NCI-H2081 (cell line): ENCODE measurements at places on chromosomes 1 and 21.

GRCh38 chr21:16004086-16004485 lies 274.3 kb downstream of the USP25 start:
- DNase-seq, result no peak

DNA sequence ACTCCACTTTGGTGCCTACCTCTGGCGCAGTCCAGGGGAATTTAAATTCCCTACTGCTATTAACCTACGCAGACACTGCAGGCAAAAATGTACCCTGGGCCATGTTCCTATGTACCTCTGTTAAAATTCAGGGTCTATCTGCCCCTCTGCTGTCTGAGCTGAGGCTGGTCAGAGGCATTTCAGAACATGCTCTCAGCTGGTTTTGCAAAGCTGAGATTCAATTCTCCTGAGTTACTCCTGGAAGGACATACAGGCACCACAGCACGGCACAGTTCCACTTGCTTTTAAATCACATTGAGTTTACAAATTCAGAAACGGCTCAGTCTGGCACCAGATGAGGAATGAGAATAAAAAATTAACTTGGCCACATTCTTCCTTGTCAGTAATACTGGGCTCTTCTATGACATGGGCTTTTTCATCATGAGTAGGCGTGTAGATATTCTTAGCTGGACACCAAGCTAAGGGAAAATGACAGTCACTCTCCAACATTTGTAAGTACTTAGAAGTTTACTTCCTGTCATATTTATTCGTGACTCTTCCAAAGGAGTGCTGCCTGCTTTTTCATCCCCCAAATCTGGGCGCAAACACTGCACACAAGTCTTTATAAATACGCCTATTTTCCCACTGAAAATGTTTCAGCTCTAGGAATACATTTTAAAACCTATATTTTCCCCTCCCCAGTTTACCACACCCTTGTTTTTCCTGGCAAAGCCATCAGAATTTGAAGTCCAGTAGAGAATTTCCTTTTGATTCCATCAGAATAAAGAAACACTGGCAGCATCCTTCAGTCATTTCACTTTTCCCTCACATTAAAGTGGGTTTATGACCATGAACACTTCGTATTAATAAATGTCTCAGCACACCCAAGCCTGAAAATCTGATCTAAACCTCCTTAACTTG lies 1.9 kb downstream of the C1orf198 start:
- no peak for DNase-seq

DNA sequence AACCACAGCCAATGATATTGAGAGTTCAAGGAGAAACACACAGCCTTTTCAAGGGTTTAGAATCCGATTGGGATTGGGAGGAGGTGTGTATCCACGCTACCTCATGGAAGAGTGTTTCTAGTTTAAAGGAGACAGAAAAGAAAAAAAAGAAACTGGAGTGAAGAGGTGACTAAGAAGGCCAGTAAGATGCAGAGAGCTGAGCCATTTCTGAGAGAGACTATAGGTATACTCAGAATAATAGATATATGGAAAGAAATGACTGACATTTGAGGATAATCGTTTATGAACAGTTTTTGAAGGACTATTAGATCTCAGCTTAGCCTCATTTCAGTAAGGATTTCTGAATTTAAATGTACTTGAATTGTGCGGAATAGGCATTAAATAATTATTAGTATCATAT lies 42.8 kb downstream of the LRRC8C start:
- no peak for DNase-seq

DNA sequence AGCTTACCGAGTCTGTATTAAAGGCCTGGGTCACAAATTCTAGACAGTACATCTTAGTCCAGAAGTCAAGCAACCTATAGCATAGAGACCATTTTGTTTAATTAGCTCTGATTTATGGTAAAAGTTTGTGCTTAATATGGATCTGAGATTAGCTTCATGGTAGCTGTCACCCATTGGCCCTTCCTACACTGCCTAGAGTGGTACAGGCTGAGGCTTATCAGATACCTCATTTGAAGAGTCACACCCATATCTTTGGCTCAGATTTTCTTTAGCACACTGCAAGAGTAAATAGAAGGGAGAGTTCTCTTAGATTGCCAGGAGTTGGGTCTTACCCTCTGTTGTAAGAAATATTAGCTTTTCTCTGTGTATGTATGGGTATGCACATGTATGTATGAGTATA lies 3.6 kb downstream of the AK4 start:
- no peak for DNase-seq

GRCh38 chr1:223421025-223421424 lies 27.8 kb downstream of the CCDC185 start:
- no peak for DNase-seq

GRCh38 chr1:44602634-44603628 lies 71.3 kb downstream of the TMEM53 start:
- peak; percentile 51 for DNase-seq

DNA sequence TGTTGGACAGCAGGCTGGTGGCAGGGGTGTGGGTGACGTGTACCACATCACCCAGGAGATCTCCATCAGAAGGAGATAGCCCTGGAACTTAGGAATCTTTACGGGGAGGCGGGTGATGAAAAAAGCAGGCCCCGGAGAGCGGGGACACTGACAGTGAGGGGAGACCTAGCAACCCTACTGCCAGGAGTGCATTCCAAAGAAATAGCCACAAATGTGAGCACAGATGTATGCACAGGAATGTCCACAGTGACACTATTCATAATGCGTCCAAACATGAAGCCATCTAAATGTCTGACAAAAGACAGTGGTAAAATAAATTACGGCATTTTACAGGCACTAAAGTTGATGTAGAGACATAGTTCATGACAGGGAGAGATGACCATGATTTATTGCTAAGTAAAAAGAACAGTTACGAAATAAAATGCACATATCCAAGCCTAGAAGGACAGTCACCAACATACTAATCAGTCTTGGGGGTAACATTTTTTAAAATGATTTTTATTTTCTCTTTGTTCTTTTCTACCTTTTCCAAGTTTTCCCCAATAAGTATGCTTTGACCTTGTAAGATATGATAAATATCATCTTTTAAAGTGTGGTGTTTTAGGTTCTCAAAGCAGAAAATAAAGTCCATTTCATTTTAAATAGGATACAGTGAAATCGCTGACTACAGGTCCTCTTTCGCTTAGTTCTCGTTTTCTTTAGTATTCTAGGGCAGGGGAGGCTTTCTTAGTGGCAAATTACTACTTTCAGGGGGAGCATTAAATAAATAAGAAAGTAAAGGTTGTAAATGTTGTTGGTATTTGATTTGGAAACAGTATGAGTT lies 21.3 kb downstream of the CD247 start:
- no peak for DNase-seq

DNA sequence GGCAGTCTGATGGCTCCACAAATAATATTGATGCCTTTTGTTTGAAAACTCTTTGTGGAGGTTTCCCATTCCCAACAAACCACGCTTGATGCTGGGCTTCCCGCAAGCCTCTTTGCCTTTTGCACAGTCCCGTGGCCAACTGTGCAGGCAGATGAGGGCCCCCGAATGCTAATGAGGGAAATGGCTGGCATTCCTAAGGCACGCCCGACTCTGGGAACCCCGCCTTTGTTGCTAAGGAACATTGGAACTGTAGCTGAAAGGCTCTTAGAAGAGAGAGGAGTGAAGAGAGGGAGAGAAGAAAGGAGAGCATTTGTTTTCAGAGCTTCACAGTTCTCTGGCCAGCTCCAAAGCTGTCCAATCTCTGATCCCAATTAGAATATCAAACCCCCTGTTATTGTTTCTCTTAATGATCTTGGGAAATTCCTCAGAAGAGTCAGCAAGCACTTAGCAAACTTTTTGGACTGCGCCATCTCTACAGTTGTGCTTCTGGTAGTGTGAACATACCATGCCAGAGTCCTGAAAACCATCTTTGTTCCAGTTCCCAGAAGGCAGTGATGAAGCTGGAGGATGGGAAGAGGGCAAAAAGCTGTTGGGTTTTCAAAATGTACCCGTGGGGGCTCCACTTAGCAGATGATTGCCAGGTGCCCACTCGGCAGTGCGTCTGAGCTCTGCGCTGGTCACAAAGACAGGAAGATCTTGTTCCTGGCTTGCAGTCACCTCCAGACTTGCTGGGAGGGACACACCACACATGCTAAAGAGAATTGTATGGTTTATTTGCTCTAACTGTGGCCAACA lies 60.1 kb upstream of the CYP2J2 start:
- no peak for DNase-seq

GRCh38 chr1:200979574-200980451 lies 43.7 kb downstream of the KIF21B start:
- peak; percentile 32 for DNase-seq

DNA sequence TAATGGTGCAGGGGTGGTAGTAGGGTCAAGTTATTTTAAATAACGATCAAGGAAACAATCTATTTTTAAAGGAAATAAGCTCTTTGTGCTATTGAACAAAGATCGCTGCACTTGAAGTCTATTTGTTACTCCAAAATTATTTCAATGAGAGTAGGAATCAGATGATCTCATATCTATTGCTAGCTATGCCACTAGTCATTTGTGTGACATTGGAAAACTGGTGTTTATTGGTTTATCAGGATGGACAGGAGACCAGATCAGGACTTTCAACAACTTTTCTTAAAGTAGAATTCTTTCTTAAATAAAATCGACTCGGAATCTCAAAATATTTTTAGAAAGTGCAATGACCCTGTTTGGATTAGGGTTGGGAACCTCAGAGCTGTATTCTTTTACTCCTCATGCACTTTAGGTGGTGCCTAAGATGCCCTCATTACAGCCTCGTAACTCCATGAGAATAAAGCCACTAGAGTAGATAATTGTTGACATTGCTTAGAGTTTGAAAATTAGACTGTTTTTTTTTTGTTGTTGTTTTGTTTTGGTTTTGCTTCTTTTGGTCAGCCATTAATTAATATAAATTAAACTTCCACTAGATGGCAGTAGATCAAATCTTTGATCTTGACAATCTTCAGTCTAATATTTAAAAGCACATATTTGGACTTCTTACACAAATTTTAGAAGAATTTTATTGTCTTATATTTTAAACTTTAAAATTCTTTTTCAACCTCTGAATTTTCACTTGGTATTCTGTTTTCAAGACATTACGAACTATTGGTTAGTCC lies 352.4 kb downstream of the USP25 start:
- no peak for DNase-seq

- DNase-seq, result no peak
These were observed 61.1 kb downstream of the SDC3 start for GRCh38 chr1:30847358-30847972.

DNA sequence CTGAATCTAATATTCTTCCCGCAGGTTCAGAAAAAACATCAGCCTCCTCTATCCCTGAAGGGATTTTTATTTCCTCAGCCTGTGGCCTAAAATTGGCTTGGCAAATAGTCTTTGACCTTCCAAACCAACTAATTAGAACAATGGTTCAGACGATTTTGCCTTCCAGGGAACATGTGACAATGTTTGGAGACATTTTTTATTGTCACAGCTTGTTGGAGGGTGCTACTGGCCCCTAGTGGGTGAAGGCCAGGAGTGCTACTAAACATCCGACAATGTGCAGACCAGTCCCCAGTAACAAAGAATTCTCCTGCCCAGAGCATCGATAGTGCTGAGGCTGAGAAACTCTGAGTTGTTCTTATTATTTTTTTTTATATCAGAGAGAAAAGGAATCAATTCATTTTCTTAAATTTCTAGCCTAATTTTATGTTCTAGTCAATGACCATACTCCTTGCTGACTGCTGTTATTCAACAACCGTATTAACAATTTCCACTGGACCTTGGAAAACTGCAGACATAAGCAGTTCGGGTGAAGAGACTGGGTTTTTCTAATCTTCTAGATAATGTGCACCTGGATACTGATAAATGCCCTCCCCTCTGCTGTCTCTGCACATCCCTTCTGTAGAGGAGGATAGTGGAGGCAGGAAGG lies 280.7 kb downstream of the LMX1A start:
- peak; percentile 70 for DNase-seq

DNA sequence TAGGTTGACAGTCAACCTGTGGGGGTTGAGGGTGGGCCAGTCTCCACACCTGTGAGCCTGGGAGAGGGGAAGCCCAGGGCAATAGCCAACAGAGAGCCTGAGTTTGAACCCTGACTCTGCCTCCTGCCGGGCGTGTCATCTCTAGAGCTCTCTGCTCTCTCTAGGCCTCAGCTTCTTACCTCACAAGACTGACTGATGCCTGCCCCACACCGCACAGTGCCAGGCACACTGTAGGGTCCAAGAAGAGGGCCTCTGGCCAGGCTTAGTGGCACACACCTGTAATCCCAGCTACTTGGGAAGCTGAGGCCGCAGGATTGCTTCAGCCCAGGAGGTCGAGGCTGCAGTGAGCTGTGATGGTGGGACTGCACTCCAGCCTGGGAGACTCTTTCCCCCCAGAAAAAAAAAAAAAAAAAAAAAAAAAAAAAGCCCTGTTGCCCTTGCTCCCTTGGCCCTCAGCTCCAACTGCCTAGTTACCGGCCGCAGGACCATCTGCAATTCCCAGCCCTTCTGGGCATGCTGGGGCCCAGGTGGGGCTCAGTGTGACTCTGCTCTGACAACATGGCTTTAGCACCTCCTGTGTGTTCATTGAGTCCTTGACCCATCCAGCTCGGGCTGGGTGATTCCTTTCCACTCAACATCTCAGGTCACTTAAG lies 25.1 kb downstream of the GRHL3 start:
- DNase-seq, result no peak
